ENCODE measurements at places on chromosomes 6 and 20.

- peak; percentile 73 for DNase-seq
These were observed 7.7 kb downstream of the CSTF1 start for GRCh38 chr20:56400001-56400640.

DNA sequence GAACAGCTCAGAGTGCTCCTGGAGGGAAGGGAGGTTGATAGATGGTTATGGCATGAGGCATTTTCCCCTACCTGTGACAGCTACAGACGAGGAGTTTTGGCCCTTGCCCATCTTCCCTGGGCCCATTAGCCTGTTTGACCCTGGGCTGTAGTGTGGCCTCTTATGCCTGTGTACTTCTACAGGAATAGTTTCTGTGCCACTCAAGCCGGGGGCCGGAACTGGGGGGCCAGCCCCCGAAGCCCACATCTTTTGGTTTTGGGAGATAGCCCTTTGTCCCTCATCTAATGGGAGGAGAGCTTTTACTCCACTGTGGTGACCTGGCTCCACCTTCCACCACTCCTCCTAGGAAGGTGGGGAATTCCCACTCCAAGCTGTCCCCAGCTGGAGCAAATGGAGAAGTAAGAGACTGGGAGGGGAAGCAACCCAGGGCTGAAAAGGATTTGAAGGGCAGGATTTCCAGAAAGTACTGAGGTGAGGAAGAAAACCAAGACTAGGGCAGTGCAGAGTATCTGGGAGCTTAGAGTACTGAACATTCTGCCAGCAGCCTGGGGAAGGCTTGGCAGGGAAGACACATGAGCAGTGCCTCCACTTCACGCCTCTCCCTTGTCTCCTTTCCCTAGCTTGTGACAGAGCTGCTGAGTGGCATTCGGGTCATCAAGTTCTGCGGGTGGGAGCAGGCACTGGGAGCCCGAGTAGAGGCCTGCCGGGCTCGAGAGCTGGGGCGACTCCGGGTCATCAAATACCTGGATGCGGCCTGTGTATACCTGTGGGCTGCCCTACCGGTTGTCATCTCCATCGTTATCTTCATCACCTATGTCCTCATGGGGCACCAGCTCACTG is 6.9 kb downstream of the ABCC10 start:
- no peak for DNase-seq

GRCh38 chr6:74973591-74973990 is 232.3 kb downstream of the COL12A1 start:
- no peak for DNase-seq

- DNase-seq, result no peak
These were observed 90.3 kb downstream of the FOXF2 start for GRCh38 chr6:1479601-1480221.

DNA sequence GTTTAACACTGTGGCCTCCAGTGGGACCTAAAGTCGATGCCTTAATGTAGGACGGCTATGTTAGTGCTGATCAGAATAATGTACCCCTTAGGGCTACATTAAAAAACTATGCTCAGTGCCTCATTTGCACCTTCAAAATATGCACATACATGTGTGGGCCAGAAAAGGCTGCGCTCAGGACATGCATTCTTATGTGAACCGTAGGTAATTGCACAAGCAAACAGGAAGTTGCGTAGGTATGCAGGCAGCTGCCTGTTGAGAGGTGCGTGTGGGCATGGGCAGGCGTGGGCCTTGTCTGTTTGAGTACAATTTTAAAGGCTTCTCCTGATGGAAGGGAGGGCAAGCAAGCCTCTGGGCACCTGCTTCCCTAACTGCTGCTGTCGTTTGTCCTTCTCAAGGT is 116.2 kb upstream of the JAG1 start:
- peak; percentile 16 for DNase-seq

DNA sequence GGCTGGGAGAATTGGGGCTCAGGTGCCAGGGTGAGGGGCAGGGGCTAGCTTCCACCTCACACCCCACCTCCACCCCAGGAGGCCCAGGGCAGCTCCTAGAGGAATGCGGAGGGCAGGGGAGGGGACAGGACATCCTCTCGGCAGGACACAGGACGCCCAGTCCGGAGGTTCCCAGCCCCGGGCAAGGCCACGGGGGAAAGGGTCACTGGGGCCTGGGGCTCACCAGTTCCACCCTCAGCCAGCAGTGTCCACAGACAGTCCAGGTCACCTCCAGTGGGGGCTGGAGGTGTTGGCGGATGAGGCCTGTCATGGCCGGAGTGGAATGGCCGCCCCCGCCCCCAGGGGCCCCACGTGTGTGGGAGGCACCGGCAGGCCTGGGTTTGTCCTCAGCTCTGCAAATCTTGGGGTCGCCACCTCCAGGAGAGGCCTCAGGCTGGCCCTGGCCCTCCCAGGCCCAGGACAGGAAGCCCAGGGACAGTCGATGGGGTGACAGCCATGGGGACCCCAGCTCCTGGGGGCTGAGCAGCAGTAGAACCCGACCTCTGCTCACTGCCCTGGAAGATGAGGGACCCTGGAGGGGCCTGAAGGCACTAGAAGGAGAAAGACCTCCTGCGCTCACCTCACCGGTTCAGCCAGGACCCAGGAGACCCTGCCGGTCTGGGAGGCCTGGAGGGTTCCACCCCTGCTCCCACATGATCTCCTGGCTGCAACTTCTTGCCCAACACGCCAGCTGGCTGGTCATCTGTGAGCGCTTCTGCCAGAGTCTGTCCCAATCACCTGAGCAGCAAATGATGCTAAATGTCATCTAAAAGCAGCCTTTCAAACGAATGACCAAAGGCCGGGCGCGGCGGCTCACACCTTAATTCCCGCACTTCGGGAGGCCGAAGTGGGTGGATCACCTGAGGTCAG is 13.0 kb upstream of the ABHD16B start:
- no peak for DNase-seq

DNA sequence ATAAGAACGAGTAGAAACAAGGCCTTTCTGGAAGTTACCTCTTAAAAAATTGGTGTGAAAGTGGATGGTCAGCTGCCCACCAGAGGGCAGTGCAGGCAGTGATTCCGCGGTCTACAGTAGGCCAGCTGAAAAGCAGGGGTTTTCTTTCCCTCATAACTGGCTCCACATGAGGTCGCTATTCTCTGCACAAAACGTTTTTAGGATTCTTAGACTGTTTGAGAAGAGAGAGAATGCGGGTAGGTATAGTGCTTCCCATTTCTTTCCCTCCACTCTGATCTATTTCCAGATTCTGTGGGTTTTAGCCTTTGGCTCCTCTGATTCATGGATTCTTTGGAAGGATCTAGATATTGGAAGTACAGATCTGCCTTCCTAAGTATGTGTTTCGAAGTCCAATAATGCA is 14.2 kb downstream of the FIG4 start:
- DNase-seq, result peak; percentile 94

GRCh38 chr6:74749211-74750147 is 456.4 kb downstream of the COL12A1 start:
- DNase-seq, result no peak

DNA sequence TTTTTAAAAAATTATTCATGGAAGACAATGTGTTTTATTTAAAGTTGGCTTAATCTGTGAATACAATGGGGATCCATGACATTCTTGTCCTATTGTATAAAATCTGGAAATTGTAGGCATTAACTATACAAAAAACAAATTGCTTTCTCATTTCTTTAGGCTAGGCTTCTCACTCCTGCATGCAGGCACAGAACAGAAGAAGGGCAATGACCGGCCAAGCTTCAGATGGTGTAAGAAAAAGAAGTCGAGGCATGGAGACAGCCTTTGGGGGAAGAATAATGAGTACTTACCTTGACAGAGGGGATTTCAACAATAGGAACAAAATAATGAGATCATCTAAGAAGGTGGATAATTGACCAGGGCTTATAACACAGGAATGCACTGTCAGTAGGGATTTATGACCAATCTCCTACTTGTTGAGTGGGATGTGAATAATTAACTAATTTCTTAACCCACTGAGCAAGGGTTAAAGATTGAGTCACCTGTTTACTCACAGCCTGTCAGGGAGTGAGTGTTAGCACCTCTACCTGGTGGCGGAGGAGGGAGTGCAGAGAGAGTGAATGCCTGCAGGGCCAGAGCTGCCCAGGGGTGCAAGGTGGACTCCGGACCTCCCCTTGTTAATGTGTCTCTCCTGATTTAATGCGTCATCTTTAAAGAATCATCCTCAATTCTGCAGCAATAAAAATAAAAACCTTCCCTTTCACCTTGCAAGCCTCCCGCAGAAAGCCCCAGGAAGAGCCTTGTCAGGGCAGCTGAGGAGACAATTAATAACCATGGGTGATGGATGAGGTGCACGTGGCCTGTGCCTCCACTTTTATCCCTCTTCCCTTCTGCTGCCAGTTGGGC is 3.9 kb downstream of the SLC22A2 start:
- peak; percentile 11 for DNase-seq

- no peak for DNase-seq
These were observed 5.5 kb downstream of the FOXQ1 start for GRCh38 chr6:1317302-1317815.

GRCh38 chr20:61941721-61942405 is 123.8 kb downstream of the TAF4 start:
- DNase-seq, result no peak

DNA sequence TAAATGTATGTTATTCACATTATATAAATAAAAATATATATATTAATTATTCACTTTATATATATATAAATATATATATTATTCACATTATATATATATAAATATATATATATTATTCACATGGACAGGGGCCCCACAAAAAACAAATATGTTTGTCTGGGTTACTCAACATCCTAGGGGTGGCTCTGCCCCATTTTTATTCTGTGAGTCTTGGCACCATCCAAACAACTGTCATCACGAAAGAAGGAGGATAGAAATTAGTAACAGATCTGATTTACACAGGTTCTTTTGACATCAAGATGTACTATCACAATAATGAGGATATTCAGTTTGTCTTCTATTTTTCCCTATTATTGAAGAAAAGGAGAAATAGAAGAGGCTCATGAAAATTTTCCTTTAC is 187.3 kb downstream of the GPX5 start:
- DNase-seq, result no peak

DNA sequence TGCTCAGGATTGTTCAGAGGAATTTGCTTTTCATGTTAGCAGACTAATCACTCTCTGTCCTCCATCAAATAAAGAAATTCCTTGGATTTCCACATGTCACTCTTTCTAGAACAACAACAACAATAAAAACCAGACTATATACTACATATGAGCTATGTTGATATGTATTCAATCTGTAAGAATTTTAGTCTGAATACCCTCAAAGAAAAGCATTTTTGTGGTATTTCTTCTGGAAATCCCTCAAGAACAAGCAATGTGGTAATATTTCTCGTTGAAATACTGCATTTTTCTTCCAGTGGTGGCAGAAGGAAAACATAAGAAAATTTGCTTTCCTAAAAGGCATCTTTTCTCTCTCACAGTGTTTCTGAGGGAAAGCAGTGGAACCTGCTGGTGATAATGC is 312.6 kb upstream of the RSPO3 start:
- no peak for DNase-seq

GRCh38 chr20:58889798-58890517 is 37.4 kb downstream of the GNAS start:
- no peak for DNase-seq

- no peak for DNase-seq
These were observed 62.6 kb upstream of the THEMIS start for GRCh38 chr6:127963495-127963894.

GRCh38 chr20:20024942-20025341 is 7.8 kb downstream of the NAA20 start:
- no peak for DNase-seq

DNA sequence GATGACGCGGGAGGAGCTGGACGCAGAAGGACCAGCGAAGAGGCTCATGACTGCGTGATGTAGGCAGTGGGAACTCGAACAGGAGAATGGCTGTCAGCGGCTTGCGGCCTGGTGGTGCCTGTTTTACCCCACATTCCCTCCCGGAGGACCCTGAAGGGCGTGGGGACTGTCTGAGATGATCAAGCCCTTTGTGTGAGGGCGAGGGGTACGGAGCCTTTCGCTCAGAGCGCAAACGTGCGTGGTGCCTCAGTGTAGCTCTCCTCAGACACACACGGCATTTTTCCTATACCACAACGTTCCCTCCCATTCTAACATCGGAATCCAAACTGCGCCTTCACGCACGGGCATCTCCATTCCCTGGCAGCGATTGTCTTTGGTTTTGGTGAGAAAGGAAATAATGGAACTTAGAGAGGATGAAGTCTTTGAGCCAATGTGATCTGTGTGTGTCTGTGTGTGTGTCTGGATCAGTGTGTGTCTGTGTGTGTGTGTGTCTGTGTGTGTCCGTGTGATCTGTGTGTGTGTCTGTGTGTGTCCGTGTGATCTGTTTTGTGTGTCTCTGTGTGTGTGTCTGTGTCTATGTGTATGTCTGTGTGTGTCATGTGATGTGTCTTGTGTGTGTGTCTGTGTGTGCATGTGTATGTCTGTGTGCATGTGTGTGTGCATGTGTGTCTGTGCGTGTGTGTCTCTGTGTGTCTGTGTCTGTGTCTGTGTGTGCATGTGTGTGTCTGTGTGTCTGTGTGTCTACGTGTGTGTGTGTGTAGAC is 5.3 kb downstream of the PTK6 start:
- no peak for DNase-seq

GRCh38 chr6:49787176-49787575 is at the start of gene PGK2:
PGK2 (minus strand) TSS chr6:49787285; CDS start chr6:49787187, 98 bp downstream.
- no peak for DNase-seq

GRCh38 chr6:78629154-78629721 is 238.1 kb upstream of the IRAK1BP1 start:
- no peak for DNase-seq

DNA sequence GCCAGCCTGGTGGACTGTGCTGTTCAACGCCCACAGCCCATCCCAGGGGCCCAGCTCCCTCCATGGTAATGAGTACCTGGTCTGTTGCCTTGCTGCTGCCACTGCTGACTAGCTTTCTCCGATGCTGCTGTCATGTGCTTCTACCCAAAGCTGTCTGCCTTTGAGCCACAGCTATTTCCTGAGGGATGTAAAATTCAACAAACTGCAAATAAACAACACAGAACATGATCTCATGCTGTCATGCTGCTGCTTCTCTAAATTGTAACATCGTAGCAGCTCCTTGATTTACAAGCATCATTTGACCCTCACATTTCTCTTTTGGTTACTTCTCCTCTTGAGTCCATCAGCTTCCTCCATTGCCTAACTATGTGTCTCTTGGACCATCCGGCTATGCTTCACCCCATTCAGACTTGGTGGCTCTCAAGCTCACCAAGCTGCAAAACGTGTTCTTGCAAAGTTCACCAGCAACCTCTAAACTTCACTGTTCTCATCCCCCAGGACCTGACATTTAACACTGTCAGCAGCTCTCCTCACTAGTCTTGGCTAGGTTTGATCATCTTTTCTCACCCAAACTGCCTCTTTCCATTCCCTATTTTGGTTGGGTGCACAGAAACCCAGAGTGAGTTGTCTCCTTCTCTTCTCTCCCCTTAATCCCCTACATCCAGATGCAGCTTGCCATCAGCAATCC is 54.6 kb downstream of the FYN start:
- DNase-seq, result no peak

Measured in NCI-H1417 (cell line).